ENCODE measurements at places on chromosomes 11 and 22. TPM values are rescaled to one million over a fixed set of nuclear protein-coding genes. Genes with fewer than 3 reads are reported as not detected.

Gene C11orf87
- total RNA-seq = not detected

Gene CPT1B
- total RNA-seq = 9.0 TPM

Gene NAALAD2
- 7.7 TPM for total RNA-seq

Gene ALDH3B2
- total RNA-seq = not detected

Gene RAG2
- not detected for total RNA-seq

Gene LRRC4C
- 1.0 TPM for total RNA-seq

Gene PYGM
- 0.51 TPM for total RNA-seq

Gene PHOX2A
- not detected for total RNA-seq

Gene SLC35F2
- 3.4 TPM for total RNA-seq

Gene SERHL2
- total RNA-seq = 1.3 TPM

Gene BBOX1
- total RNA-seq = not detected

Gene LIF
- total RNA-seq = 0.88 TPM

Gene DYNC2H1
- total RNA-seq = 46.0 TPM

Gene TENM4
- 4.8 TPM for total RNA-seq

Gene LGR4
- 41.3 TPM for total RNA-seq

Gene TUB
- total RNA-seq = 9.8 TPM

Gene OR52A1
- total RNA-seq = not detected

Gene SLC15A3
- total RNA-seq = 20.7 TPM

Gene SEC14L2
- 2.0 TPM for total RNA-seq

Gene SYNGR1
- total RNA-seq = 2.6 TPM

Gene RASSF10
- 0.22 TPM for total RNA-seq

Gene C1QTNF6
- total RNA-seq = 3.1 TPM
